ENCODE measurements at places on chromosomes 3 and 15.

- no peak overlapping the region for H3K4me3 ChIP-seq
- DNase-seq = peak; percentile 86
- H3K36me3 ChIP-seq = peaks cover 7% of the 10 kb centered on the region
Measured at GRCh38 chr3:52220380-52221026, 4.9 kb downstream of the TLR9 start.

GRCh38 chr15:98968576-98968975 lies 39.0 kb downstream of the PGPEP1L start:
- no peaks in the 10 kb centered on the region for H3K27me3 ChIP-seq
- no peak overlapping the region for H3K27ac ChIP-seq
- no peaks in the 10 kb centered on the region for H3K36me3 ChIP-seq
- H3K4me3 ChIP-seq = no peak overlapping the region
- no peak for DNase-seq

GRCh38 chr15:39360452-39360851 lies 220.4 kb upstream of the THBS1 start:
- peaks cover 6% of the 10 kb centered on the region for H3K4me1 ChIP-seq
- no peak for DNase-seq
- H3K27ac ChIP-seq = no peak overlapping the region
- H3K4me3 ChIP-seq = no peak overlapping the region

DNA sequence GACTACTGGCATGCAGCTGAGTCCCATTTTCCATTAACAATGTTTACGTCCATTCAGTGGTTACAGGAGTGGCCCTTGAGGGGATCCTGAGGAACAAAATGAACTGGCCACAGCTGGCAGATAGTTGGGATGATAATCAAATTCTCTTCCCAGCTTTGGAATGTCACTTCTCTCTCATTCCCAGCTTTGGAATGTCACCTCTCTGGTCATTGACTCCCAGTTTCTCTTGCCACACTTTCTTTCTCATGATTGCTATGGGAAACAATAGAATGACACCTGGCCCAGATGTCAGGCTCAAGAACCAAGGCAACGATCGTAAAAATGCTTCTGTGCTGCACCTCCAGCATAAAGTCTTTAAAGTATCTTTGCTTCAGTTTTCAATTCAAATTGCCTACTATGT lies 34.0 kb downstream of the ATP13A4 start:
- H3K4me3 ChIP-seq = no peak overlapping the region
- H3K27ac ChIP-seq = no peak overlapping the region
- no peaks in the 10 kb centered on the region for H3K36me3 ChIP-seq
- H3K27me3 ChIP-seq = no peaks in the 10 kb centered on the region
- no peak for DNase-seq

- DNase-seq = no peak
- peaks cover 58% of the 10 kb centered on the region for H3K4me1 ChIP-seq
- peak overlapping the region; percentile 25 for H3K27ac ChIP-seq
- H3K27me3 ChIP-seq = no peaks in the 10 kb centered on the region
- peaks cover 3% of the 10 kb centered on the region for H3K36me3 ChIP-seq
- H3K4me3 ChIP-seq = no peak overlapping the region
Measured at GRCh38 chr15:40327457-40327856, 4.0 kb downstream of the INAFM2 start.

DNA sequence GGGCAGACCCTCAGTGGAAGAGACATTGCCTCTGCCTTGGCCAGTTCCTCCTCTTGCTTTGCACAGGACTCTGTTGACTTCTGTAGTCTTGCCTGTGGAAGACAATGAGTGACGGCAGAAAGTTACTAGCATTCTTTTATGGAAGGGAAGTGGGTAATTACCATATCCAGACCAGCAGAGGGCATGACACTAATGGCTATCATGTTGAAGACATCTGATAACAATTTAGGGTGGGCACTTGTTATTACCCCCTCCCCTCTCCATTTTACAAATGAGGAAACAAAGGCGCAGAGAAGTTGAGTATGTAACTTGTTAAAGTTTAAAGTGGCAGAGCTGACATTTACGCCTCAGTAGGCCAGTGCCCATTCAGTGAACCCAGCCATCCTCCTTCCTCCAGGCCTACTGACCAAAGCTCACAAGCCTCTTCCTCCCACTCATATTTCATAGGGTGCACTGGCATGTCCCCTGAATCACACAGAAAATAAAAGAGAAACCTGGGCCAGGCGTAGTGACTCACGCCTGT lies 48.2 kb upstream of the FMN1 start:
- no peaks in the 10 kb centered on the region for H3K4me1 ChIP-seq
- H3K36me3 ChIP-seq = no peaks in the 10 kb centered on the region
- H3K27ac ChIP-seq = no peak overlapping the region
- H3K27me3 ChIP-seq = no peaks in the 10 kb centered on the region

DNA sequence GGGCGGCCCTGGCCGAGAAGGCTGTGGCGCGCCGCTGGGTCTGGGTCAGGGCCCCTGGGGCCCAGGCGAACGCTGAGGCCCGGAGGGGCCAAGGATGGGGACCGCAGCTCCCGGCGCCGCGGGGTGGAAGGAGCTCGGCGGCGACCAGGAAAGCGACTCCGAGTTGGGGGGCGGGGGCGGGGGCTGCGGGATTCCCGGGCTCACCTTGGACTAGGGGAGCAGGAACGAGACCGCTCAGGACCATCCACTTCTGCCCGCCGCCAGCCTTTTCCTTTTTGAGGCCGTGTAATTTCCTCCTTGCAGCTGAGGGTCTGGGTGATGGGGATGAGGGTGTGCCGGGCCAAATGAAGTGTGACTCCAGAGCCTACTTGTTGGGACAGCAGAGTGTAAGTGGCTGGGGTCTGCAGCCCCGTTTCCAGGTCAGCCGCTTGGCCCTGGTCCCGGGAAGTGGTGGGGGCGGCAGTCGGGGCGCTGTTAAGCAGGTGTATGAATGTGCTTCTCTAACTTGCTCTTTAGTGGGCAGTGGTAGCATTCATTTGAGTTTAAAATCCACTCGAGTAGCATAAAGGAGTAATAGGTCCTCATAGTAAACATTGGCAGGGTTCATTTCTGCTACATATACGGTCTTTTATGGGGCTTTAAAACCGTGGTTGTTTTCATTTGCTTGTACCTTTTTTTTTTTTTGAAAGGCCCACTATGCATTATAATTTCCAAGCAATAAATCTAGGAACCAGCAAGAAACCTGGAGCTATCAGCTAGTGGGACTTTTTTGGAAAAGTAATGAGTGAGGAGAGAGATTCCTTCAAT lies 717 bp downstream of the PXK start:
- H3K27ac ChIP-seq = peak overlapping the region; percentile 31
- no peaks in the 10 kb centered on the region for H3K36me3 ChIP-seq
- H3K4me3 ChIP-seq = peak overlapping the region; percentile 66
- peak; percentile 65 for DNase-seq
- peaks cover 8% of the 10 kb centered on the region for H3K4me1 ChIP-seq

GRCh38 chr15:79025802-79026201 lies 64.8 kb downstream of the RASGRF1 start:
- no peaks in the 10 kb centered on the region for H3K4me1 ChIP-seq
- no peak overlapping the region for H3K27ac ChIP-seq
- H3K36me3 ChIP-seq = no peaks in the 10 kb centered on the region
- no peak overlapping the region for H3K4me3 ChIP-seq

- H3K4me3 ChIP-seq = peak overlapping the region; percentile 12
- no peaks in the 10 kb centered on the region for H3K36me3 ChIP-seq
- no peak overlapping the region for H3K27ac ChIP-seq
- H3K27me3 ChIP-seq = no peaks in the 10 kb centered on the region
- DNase-seq = peak; percentile 17
Measured at GRCh38 chr15:56241374-56242105, 2.1 kb downstream of the RFX7 start.

- no peaks in the 10 kb centered on the region for H3K36me3 ChIP-seq
- no peak overlapping the region for H3K4me3 ChIP-seq
- H3K27ac ChIP-seq = no peak overlapping the region
- no peaks in the 10 kb centered on the region for H3K4me1 ChIP-seq
- DNase-seq = no peak
Measured at GRCh38 chr3:145628211-145628610, 532.8 kb downstream of the PLOD2 start.

DNA sequence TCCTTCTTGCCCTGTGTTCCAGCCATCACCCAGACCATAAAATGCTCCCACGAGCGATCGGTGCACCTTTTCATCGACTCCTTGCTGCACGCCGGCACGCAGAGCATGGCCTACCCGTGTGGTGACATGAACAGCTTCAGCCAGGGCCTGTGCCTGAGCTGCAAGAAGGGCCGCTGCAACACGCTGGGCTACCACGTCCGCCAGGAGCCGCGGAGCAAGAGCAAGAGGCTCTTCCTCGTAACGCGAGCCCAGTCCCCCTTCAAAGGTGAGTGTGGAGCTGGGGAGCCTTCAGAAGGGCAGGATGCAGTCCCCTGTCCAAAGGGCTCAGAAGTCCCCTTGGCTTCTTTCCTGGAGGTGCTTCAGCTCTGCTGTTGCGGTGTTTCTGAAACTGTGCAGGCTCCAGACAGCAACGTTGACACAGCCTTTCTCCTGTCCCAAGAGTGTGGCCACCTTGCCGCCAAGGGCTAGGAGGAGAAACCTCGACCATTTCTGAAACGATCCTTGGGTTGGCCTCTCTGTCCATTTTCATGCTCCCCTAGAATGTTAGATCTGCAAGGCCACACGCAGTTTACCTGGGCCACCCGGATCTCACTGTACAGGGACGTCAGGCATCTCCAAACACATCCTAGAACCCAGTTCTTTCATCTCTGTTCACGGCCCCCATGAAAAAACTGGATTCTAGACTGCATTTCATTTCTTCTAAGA lies 116.7 kb downstream of the LIPC start:
- H3K4me1 ChIP-seq = peaks cover 50% of the 10 kb centered on the region
- DNase-seq = no peak
- H3K27ac ChIP-seq = no peak overlapping the region
- H3K36me3 ChIP-seq = no peaks in the 10 kb centered on the region

DNA sequence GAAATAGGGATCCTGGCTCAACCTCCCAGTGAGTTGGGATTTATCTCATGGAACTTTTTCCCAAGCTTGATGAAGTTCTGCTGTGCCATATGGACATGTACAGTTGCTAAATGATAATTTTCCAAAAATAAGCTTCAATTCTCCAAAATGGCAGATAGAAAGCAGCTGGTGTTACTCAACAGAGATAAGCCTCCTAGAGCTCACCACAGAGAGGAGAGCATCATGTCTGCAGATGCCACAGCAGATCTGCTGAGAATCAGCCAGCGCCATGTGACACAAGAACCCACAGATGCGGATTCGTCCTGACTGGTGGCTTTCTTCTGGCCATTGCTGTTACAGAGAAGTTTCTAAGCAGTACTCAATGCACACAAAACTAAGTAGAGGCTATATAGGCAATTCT lies 50.6 kb downstream of the AGTR1 start:
- no peak for DNase-seq
- H3K27me3 ChIP-seq = no peaks in the 10 kb centered on the region

- H3K4me3 ChIP-seq = no peak overlapping the region
- H3K36me3 ChIP-seq = no peaks in the 10 kb centered on the region
- peak; percentile 56 for DNase-seq
- peak overlapping the region; percentile 81 for H3K27ac ChIP-seq
- no peaks in the 10 kb centered on the region for H3K27me3 ChIP-seq
Measured at GRCh38 chr3:111851511-111851954, 7.5 kb upstream of the PHLDB2 start.

GRCh38 chr15:22980189-22981050 lies at the start of gene CYFIP1:
TSS of gene CYFIP1 (minus strand) at chr15:22980368. CDS start at chr15:22947285, 33,083 bp downstream.
- peak within 1 kb of the TSS; percentile 81 for H3K4me3 ChIP-seq
- peaks cover 2% of the 10 kb centered on the region for H3K27me3 ChIP-seq
- no peaks in the 10 kb centered on the region for H3K36me3 ChIP-seq
- DNase-seq = peak; percentile 95
- peak within 1 kb of the TSS; percentile 71 for H3K27ac ChIP-seq

- H3K4me1 ChIP-seq = no peaks in the 10 kb centered on the region
- no peak for DNase-seq
- H3K4me3 ChIP-seq = no peak overlapping the region
- H3K36me3 ChIP-seq = no peaks in the 10 kb centered on the region
Measured at GRCh38 chr3:77102951-77103769, 63.3 kb downstream of the ROBO2 start.

DNA sequence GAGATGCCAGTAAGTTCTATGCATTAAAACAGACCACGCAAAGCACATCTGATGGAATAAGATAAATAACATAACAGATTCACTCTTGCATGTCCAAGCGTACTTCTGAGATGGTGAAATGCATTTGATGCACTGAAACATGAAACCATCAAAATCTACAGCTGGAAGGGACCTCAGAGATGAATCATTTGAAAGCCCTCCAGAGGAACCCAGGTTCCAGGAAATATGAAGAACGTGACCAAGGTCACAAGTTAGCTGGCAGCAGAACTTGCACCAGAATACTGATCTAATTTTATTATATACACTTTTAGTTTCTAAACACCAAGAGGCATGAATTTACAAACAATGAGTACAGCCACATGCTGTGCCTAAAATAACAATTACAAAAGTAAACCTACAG lies 957.1 kb downstream of the FHIT start:
- no peak overlapping the region for H3K27ac ChIP-seq
- H3K36me3 ChIP-seq = no peaks in the 10 kb centered on the region
- peaks cover 2% of the 10 kb centered on the region for H3K4me1 ChIP-seq
- no peak overlapping the region for H3K4me3 ChIP-seq
- DNase-seq = peak; percentile 78

- no peaks in the 10 kb centered on the region for H3K27me3 ChIP-seq
- H3K4me3 ChIP-seq = no peak overlapping the region
- DNase-seq = no peak
- no peak overlapping the region for H3K27ac ChIP-seq
Measured at GRCh38 chr15:65470866-65471265, 46.6 kb downstream of the DPP8 start.

DNA sequence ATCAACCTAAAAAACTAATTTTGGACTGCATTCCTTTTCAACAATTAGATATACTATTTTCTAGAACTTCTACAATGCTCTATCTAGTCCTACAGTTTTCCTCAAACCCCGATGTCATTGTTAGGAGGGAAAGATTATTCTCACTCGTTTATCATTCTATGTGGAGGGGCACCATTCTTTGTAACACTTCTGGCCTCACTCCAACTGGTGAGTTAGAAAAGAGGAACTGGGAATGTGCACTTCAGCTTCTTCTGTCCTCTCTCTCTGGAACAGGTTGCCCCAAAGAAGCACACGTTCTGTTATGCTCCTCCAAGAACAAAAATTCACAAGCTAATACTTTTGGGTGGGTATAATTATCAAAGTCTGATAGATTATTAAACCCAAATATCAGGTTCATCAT lies 137.9 kb downstream of the UACA start:
- peaks cover 3% of the 10 kb centered on the region for H3K4me1 ChIP-seq
- H3K36me3 ChIP-seq = no peaks in the 10 kb centered on the region
- H3K4me3 ChIP-seq = no peak overlapping the region
- H3K27me3 ChIP-seq = no peaks in the 10 kb centered on the region
- no peak overlapping the region for H3K27ac ChIP-seq

- H3K4me3 ChIP-seq = no peak overlapping the region
- H3K36me3 ChIP-seq = no peaks in the 10 kb centered on the region
- H3K27ac ChIP-seq = no peak overlapping the region
- H3K27me3 ChIP-seq = no peaks in the 10 kb centered on the region
Measured at GRCh38 chr3:176633511-176633910, 563.8 kb downstream of the TBL1XR1 start.

DNA sequence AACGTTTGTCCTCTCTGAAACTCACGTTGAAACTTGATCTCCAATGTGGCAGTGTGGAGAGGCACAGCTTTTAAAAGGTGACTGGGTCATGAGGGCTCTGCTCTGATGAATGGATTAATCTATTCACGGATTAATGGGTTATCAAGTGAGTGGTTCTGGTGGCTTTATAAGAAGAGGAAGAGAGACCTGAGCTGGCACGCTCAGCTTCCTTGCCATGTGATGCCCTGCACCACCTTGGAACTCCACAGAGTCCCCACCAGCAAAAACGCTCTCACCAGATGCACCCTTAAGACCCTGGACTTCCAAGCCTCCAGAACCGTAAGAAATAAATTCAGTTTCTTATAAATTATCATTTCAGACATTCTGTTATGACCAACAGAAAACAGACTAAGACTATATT lies 2.6 kb downstream of the PPP1R2 start:
- no peak overlapping the region for H3K27ac ChIP-seq
- peaks cover 15% of the 10 kb centered on the region for H3K27me3 ChIP-seq
- no peak for DNase-seq
- H3K36me3 ChIP-seq = peaks cover 3% of the 10 kb centered on the region
- H3K4me3 ChIP-seq = no peak overlapping the region
